Non-pigmented ciliary epithelial cell (primary cell): ENCODE measurements at places on chromosomes 1 and 21.
A peak's percentile ranks its signal among the peaks of the same experiment; 100 is the strongest.

DNA sequence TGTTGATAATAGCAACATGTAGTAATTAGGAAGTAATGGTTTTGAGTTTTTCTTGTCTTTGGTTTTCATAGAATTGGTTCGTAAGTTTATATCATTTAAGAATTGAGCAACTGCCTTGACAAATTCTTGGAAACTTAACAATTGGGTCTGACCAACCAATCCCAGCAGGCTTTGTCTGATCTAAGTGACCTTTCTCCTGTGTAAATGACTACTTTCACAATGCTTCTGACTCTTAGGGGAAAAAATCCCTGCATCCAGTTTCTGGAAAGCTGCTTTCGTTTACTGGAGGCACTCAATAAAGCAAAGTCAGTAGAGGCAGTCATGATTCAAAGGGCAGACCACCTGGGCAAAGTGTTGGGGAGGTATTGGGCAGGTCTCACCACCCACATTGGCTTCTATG is 303.6 kb upstream of the FAM78B start:
- no peak for DNase-seq

GRCh38 chr1:88984569-88984968 is 7.9 kb downstream of the KYAT3 start:
- DNase-seq = no peak

DNA sequence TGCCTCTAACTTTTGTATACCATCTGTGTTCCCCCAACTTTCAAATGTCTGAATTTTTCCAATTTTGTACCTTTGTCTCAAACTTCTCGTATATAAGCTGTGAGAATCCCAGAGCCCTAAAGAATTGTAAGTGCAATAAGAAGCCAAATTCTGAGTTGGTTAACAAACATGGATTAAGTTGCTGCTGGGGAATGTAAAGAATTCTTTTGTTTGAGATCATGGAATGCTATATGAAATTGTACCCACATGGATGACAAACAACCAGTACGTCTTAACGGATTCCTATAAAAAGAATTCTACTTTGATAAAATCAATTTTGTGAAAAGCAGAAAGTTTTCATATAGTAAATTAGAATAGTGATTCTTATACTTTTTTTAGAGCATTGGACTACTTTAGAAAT is 72.4 kb upstream of the CYP2J2 start:
- DNase-seq = no peak

- DNase-seq = no peak
Measured at GRCh38 chr1:35726450-35727433, 8.1 kb upstream of the C1orf216 start.

GRCh38 chr1:161945306-161946060 is 78.2 kb downstream of the OLFML2B start:
- no peak for DNase-seq

DNA sequence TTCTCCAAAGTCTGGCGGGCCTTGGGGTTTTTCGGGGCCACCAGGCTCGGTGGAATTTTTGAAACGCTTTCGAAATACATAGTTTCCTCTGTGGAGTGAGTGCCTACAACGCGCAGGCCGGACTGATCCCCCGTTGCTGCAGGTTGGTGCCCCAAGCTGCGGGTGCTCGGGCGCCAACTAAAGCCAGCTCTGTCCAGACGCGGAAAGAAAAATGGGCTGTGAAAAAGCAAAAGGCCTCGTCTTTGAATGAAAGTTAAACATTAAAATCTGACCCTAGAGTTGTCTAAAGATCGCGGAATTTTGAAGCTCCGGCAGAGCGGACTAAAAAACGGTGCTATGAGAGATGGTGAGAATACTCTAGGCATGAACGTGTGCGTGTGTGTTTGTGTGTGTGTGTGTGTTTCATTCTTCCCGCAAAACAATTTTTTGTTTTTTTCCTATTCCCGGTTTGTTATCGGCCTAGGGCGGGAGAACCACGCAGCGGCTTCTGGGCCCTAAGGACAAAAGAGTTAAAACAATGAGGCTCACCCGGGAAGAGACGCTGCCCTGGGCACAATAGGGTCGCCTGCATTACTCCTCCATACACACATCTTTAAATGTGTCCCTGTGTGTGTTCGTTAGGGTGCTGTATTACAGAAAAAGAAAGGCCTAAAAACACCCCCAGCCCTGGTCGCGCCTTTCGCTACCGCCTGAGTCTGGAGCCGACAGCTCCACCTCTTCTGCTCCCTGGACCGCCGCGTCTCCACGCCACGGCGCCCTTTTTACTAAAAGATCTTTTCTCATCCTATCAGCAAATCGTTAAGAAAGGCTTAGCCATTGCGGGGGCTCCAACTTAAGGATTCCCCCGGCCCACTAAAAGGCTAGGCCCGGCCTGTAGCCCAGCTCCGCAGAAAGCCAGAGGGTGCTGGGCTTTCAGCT is 3.2 kb downstream of the TBX15 start:
- no peak for DNase-seq

- DNase-seq = no peak
Measured at GRCh38 chr1:185895208-185895900, 161.2 kb downstream of the HMCN1 start.

DNA sequence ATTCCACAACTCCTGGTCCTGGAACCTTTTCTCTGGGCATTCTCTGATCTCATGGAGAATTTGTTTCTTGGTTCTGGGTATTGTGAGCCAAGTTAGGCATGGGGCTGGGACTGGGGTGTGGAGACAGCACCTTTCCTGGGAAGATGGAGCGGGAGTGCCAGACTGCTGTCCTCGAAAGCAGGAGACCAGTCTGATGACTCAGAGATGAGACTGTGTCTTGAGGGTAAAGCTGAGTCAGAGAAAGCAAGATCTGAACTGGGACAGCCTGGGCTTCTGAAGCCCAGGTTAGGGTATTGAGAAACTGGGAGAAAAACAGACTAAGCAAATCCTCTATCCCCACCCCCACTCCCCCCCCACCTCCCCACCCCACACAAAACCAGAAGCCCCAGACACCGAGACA is 2.2 kb upstream of the KANK4 start:
- peak; percentile 28 for DNase-seq

GRCh38 chr21:45146306-45146705 is 71.9 kb downstream of the ADARB1 start:
- DNase-seq = no peak

DNA sequence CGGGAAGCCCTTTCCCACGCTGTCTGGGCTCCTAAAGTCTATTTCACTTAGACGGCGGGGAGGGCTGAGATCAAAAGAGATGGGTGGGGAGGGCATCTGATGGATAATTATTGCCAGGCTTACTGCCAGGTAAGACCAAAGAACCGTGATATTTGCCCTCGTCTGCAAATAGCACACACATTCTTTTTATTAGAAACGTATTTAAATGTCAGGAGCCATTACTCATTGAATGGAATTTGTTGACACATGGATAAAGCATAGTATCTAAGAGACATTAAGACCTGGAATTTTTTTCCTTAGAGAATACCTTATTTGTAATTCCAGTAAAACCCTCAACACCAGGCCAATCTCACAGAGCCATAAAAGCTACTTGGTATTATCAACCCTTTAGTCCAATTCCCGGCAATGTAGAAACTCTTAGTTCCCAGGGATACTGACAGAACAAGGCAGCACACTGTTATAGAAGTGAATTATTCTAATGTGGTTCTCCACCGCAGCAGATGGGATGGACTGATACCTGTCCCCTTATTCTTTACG is 10.6 kb downstream of the URB1 start:
- DNase-seq = no peak

DNA sequence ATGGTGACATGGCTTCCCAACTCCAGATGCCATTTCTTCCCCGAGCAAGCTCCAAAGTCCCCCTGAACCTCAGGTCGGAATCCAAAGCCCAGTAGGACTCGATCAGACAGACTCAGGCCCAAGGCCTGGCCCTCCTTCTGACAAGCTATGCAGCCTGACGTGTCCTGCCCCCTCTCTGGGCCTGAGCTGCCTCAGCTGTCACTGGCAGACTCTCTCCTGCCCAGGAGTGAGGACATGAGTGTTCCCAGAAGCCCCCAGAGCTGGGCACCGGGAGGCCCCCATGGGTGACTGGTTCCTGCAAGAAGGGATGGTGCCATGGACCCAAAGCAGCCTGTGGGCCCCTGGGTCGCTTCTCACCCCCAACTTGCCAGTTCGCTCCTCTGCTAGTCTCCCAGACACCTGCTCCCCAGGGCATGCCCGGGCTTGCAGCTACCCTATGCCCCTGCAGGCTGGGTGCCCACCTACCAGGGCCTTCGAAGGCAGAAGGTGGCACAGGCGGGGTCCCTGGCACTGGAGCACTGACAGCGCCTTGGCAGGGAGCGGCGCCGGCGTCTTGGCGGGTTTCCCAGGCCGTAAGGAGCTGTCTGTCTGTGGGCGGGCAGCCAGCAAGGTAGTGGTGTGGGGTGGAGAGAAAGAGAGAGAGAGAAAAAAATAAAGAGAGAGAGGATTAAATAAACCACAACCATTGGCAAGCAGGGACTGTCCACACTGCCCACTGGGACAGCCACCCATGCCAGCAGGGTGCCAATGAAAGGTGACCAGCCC is 2.3 kb downstream of the EDN2 start:
- DNase-seq = no peak

DNA sequence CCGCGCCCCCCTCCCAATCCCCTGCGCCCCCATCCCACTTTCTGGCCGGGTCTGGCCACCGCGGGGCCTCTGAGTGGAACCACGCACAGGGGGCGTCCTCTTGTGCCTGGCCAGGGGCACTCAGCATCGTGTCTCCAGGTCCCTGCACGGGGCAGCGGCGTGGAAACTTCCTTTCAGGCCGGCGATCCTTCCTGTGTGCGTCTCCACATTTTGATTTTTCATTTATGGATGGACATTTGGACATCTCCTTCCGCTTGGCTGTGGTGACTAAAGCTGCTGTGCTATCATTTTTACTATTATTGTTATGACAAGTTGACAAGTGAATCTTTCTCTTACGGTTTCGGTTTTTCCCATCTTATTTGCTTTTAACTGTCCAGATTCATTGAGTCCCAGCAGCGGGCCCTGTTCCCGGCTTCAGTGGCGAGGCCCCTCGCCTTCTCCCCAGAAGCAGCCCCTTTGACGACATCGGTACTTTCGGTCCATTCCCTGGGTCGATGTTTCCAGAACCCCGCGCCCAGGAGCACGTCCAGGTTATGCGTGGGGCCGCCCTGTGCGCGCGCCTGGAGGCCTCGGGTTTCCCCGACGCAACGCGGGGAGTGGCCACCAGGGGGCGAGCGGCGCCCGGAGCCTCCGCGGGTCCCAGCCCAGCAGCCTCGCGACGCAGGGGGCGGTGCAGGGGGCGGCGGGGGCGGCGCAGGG is 12.4 kb upstream of the SLC19A1 start:
- no peak for DNase-seq

GRCh38 chr1:216961516-216961915 is 238.3 kb upstream of the ESRRG start:
- no peak for DNase-seq

- no peak for DNase-seq
Measured at GRCh38 chr1:33984906-33985565, 121.2 kb downstream of the HMGB4 start.

DNA sequence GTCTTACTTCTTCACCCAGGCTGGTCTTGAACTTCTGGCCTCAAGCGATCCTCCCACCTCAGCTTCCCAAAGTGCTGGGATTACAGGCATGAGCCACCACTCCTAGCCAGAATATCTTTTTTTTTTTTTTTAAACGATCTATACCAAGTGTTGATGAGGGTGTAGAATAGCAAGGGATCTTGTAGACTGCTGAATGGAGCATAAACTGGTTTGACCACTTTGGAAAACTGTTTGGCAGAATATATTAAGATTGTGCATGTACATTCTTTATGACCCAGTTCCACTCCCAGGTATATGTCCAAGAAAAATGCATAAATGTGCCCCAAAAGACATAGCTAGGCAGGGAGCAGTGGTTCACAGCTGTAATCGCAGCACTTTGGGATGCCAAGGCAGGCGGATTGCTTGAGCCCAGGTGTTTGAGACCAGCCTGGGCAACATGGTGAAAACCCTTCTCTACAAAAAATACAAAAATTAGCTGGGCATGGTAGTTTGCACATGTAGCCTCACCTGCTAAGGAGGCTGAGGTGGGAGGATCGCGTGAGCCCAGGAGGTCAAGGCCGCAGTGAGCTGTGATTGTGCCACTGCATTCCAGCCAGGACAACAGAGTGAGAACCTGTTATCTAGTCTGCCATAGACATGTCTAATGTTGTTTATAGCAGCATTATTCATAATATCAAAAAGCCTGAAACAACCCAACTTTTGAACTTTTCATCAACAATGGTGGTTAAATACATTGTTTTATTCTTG is 184.0 kb downstream of the VPS13D start:
- no peak for DNase-seq

- DNase-seq = no peak
Measured at GRCh38 chr1:186643614-186644013, 36.6 kb downstream of the PTGS2 start.

DNA sequence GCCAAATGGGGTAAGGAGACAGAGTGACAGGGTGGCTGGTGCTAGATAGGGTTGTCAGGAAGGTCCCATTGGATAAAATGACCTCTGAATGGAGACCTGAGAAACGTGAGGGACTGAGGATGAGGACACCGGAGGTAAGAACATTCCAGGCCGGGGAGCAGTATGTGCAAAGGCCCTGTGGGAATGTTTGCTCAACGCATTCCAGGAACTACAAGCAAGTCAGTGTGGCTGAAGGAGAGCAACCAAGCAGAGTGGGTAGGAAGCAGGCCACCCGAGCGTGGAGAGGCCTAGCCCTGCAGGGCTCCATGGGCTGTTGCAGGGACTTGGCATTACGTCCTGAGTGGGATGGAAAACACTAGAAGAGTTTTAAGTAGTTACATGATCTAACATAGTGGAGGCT is 185.6 kb downstream of the ZBTB18 start:
- DNase-seq = no peak

DNA sequence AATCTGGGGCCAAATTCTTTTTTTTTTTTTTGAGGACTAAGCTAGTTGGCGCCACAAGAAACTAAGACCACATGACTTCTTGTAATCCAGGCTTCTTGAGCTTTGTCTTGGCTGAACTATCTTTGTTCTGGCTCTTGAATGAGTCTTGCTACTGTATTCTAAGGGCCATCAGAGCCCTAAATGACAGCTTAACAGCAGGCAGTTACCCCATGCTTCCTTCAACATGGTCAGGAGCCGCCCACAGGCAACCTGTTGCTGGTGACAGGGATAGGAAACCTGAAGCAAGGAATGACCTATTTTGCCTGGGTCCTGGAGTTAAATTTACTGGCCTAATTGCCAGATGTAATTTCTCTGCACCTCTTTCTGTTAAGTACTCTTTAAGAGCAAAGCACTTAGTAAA is 188.2 kb upstream of the PLXNA2 start:
- DNase-seq = no peak
